ENCODE measurements at places on chromosomes 11 and 22.

DNA sequence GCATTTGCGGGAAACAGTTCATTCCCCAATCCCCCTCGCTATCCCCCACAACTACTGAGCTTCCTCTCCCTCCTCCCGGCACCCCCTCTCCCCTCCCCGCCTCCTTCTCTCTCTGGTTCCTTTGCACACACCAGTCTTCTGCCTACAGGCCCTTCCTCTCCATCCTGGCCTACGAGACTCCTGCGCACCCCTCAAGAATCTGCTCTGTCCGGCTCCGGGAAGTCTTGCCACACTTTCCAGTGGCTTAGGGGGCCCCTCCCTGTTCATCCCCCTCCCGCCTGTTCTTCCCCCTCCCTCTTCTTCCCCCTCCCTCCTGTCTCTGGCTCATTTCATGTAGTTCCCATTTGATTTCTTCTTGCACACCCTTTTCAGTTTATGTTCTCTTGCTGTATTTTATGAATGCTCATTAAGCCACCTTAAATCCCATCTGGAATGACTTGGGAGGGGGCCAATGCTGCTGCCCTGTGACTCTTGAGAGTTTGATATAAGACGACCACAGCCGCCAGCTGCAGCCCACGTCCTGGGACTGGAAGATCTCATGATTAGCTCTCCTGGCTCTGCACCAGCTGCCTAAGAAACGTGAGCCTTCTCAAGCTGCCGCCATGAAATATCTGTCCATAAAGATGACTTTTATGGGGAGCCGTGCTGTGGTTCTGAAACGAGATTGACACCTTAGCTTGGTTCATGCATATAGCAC, 50.9 kb downstream of the RPS6KA4 start:
- DNase-seq: no peak

GRCh38 chr11:15730263-15730994, 615.7 kb downstream of the INSC start:
- DNase-seq: no peak

- no peak for DNase-seq
These were observed 16.9 kb downstream of the RPL3 start for GRCh38 chr22:39302431-39302960.

GRCh38 chr22:39617970-39618757, 47.6 kb downstream of the CACNA1I start:
- DNase-seq: no peak

GRCh38 chr11:66858186-66858938, 1.5 kb downstream of the LRFN4 start:
- no peak for DNase-seq

GRCh38 chr22:33076343-33076742, 18.2 kb upstream of the SYN3 start:
- no peak for DNase-seq

GRCh38 chr22:35357883-35358621, 22.8 kb upstream of the HMOX1 start:
- DNase-seq: no peak

DNA sequence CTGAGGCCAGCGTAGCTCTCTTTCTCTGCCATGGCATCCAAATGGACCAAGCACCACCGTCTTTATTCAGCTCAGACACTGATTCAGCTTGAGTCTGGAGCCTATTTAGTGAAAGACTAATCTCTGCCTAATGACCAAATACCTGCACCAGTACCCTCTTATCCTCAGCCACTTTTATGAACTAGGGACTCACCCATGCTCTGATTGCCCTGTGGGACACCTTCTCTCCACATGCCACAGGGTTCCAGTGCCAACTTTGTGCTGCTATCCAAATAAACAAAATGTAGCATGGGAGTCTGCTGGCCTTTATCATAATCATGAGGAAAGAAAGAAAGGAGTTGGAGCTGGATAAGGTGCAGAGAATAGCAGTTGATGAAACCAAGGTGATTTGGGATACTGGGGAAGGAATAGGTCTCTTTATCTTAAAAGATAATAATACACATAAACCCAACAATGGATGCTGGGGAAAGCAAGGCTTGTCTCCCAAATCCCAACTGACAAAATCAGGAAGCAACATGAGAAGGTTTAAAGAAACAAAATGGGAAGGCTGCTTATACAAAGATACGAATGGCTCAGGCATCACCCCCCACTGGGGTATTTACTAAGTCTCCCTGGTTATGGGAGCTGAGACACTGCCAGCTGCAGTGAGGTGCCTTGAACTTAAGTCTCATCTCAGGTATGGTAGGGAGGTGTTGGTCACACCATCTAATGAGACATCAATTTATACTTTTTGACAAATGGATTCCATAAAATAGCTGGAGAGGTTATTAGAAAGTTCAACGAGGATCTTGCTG, 63.3 kb downstream of the SYT9 start:
- no peak for DNase-seq

GRCh38 chr11:120149246-120149645, 11.3 kb upstream of the TRIM29 start:
- no peak for DNase-seq

GRCh38 chr11:119878990-119879389, 150.0 kb upstream of the NECTIN1 start:
- DNase-seq: peak; percentile 12

DNA sequence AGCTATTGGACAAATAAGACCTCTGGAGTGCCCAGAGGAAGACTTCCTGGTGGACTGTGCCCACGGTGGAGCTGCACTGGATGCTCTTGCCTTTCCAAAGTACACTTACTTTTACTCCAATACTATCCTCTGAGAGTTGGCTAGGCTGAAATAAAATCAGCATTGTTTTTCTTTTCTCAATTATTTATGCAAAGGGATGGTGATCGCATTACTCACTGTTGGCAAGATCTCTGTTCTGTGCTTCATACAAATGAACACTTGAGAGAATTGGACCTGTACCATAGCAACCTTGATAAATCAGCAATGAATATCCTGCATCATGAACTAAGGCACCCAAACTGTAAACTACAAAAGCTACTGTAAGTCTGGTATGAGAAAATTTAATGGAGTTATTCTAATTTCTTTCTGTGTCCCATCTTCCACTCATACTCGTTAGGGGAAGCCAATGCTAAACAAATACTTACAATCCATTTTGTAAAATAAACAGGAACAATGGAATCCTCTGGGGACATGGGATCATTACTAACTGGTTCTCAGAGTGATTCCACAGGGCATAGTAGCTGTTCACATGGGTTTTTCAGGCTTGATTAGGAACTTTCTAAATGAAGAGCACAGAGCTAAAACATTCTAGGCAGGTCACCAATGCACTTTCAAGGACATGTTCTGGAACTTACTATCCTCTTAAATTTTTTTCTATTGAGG, 26.3 kb downstream of the NLRP14 start:
- DNase-seq: no peak

DNA sequence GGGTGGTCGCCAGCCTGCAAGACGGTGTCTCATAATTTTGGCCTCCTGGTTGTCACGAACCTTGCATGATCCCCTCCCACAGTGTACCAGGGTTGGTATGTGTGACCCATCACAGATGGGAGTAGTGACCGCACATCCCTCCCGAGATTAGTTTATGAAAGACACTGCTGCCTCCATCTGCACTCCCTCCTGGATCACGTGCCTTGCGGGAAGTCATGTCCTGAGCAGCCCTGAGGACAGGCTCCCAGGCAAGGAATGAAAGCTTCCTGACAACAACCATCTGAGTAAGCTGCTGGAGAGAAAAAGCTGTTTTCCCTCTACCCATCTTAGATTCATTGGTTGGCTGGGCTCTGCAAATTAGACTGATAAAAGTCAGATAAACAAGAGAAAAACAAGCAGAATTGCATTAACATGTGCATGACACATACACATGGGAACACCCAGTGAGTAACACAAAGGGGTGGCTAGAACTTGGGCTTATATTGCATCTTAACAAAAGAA, 14.4 kb upstream of the PAMR1 start:
- no peak for DNase-seq

DNA sequence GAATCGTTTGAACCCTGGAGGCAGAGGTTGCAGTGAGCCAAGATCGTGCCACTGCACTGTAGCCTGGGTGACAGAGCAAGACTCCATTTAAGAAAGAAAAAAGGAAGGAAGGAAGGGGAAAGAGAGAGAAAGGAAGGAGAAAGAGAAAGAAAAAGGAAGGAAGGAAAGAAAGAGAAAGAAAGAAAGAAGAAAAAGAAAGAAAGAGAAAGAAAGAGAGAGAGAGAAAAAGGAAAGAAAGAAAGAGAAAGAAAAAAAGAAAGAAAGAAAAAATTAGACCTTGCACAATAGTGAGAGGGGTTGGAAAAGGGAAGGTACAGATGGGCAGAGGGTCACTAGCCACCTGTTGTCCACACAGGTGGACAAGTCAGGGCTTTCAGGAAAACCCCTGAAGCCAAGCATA, 57.6 kb upstream of the RTL6 start:
- DNase-seq: no peak

- DNase-seq: no peak
These were observed at the start of gene ST14 for GRCh38 chr11:130159657-130160497. Gene ST14 (plus strand): TSS chr11:130159782. CDS start chr11:130159980, 198 bp downstream.

DNA sequence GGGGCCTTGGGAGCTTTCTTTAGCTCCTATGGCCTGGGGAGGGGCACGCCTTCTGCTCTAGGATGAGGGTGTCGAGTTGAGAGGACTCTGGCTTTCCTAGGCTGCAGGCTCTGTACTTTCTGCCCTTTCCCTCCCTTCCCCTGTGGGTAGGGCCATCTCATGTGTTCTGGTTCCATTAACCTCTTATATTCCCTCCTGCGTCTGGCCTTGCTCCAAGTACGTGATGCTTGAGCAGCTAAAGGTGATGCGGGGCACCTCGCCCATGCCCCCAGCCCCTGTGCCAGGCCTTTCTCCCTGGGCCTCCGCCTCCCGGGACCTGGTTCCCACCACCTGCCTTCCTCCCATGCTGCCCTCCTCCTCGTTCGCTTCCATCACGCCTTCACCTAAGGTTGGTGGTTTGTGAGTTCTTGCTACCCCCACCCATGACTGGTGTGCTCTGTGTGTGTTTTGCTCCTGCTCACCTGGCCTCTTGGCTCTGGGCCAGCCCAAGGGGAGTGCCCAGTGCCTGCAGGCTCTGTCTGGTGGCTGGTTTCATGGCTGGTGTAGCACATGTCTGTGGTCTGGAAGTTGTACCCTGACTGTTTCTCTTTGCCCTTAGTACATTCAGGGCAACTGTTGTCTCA, 34.1 kb downstream of the PHLDB1 start:
- DNase-seq: no peak

DNA sequence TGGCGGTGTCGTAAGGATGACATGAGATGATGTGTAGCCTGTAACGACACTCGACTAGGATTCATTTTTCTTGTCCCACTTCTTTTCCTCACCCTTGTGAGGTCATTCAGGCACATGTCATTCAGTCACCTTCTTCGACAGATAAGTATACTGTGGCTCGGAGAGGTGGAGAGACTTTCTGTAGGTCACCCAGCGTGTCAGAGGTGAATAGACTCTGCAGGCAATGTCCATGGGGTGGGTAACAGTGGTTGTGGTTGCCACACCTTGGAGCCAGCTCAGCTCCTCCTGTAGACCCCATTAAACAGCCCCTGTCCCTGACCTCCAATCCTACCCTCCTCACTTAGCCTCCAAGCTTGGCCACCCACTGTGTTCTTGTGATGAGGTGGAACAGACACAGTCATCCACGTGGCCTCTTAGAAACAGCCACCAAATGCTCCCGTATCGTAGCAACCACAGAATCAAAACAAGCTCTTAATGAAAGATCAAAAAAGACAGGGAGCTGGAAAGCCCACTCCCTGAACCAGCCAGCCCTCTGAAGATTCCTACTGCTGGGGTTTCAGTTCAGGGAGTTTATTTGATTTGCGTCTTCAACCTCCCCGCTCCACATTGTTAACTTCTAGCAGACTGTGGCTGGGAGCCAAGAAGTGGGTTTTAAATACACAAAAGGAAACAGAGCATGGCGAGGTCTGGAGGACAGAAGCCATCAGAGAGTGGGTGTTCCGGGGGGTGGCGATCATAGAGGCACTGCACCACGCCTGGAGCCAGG, 89.0 kb upstream of the GRK3 start:
- DNase-seq: no peak

DNA sequence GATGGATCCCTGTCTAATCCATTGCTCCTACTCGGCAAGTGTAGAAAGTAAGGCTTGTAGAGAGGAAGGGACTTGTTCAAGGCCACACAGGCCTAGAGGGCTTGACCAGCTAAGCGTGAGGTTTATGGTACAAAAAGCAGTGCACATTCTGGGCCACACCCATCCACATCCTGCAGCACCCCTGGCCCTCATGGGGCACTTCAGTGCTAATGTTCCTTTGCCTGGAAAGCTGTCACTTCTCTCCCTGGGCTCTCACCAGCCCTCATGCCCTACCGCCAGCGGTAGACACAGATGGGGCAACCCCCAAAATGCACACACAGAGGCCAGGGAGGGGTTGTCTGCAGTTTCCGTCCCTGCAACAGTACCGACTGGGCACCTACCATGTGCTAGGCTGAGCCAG, 7.1 kb upstream of the MGAT3 start:
- no peak for DNase-seq

DNA sequence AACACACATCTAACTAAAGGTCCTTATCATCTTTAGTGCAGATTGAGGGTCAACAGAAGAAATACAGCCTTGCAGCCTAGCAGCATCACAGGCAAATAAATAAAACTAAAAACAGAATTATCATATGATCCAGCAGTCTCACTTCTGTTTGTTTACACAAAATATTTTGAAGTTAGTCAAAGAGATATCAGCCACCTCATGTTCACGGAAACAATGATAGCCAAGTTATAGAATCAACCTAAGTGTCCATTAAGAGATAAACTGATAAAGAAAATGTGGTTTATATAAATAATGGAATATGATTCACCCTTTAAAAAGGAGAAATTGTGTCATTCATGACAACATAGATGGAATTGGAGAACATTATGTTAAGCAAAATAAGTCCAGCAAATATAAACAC, 738.1 kb upstream of the CCDC90B start:
- DNase-seq: no peak

DNA sequence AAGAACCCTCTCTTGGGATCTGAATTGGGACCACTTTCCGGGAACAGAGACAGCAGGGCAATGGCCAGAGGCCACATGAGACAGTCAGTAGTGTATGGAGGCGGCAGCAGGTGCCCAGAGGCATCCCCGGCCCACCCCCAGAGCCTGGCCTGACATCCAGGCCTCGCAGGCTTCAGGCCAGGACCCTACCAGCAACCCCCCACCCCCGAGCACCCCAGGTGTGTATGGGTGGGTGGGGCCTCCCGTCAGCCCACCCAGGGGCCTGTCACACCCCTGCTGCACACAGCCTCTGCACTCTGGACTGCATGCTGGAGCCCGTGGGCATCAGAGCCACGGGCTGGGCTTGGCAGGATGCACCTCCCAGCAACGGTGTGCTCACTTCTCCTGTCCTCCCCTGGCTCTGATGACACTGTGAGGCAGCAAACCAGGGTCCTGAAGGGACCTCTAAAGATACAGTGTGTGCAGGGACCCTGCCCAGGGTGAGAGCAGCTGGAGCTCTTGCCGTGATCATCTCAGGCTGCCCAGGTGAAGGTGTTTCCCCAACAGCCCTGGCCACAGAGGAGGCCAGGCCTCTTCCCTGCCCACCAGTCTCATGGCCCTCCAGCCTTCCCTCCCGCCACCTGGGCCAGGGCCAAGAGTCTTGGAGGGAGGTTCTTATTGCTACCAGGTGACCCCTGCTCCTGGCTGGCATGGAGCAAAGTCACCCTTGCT, 88.8 kb upstream of the SEPTIN5 start:
- DNase-seq: no peak

Measured in hippocampal formation (tissue), 2 donors.